ENCODE measurements at places on chromosomes 3 and 15. TPM values are rescaled to one million over a fixed set of nuclear protein-coding genes. Genes with fewer than 3 reads are reported as not detected.

DNA sequence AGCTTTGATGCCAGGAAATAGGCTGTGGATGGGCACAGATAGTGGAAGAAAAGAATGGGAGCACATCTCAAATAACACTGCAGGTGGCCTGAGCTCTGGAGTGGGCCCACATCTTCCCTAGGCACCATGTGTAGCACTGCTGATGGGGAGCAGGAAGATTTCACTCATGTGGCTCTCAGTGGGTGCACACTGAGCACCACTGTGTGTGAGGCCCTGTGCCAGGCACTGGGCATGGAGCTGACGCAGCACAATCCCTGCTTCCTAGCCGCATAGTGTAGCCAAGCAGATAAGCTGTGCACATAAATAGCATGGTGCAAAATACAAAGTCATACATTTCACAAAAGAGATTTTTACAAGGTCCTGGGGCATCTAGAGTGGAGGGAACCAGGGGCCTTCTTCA is 101.6 kb downstream of the MOBP start:
- H3K36me3 ChIP-seq: no peaks in the 10 kb centered on the region
- no peak overlapping the region for H3K27ac ChIP-seq
- no peak for DNase-seq
- H3K4me1 ChIP-seq: no peaks in the 10 kb centered on the region
- H3K27me3 ChIP-seq: no peaks in the 10 kb centered on the region
- no peak overlapping the region for H3K4me3 ChIP-seq

- H3K36me3 ChIP-seq: no peaks in the 10 kb centered on the region
- no peak for DNase-seq
- H3K4me3 ChIP-seq: no peak overlapping the region
- H3K4me1 ChIP-seq: no peaks in the 10 kb centered on the region
Measured at GRCh38 chr3:165254812-165255211, 58.6 kb upstream of the SLITRK3 start.

DNA sequence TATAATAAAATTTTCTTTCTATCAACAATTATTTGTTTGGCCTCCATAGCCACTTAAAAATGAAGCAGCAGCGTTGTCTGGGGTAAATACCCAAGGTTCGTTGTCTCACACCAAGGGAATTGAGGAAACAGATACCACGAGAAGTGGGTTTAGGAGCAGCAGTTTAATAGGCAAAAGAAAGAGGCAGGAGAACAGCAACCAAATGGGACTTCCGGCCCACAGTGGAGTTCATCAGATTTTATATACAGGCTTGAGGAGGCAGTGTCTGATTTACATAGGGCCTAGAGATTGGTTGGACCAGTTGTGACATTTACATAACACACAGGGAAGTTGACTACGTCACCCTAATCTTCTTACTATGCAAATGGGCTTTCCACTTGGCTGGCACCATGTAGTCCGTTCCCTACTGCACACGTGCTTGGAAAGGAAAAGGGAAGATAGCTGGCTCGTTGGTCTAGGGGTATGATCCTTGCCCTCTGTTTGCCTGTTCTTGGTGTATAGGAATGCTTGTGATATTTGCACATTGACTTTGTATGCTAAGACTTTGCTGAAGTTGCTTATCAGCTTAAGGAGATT is 61.5 kb upstream of the SETMAR start:
- no peak for DNase-seq
- no peak overlapping the region for H3K4me3 ChIP-seq
- H3K4me1 ChIP-seq: no peaks in the 10 kb centered on the region
- H3K27me3 ChIP-seq: no peaks in the 10 kb centered on the region
- no peaks in the 10 kb centered on the region for H3K36me3 ChIP-seq
- H3K27ac ChIP-seq: no peak overlapping the region

DNA sequence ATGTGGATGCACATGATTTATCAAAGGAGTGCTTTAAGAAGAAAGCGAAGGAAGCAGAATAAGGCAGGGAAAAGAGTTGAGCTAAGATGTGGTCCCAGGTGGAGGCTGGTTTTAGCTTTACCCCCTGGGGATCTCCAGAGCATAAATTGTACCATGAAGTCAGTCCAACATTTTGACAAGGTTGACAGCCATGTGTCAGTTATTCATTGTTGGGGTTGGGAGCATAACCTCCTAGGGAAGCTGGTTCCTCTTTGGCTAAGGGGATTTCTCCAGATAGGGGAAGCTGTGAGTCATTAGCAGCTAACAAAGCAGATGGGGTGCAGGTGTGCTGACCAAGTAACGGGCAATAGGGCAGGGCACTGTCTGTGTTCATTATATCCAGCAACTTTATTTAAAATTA is 123.7 kb upstream of the IGSF10 start:
- H3K4me1 ChIP-seq: no peaks in the 10 kb centered on the region
- H3K27me3 ChIP-seq: no peaks in the 10 kb centered on the region
- no peak overlapping the region for H3K4me3 ChIP-seq
- DNase-seq: no peak

DNA sequence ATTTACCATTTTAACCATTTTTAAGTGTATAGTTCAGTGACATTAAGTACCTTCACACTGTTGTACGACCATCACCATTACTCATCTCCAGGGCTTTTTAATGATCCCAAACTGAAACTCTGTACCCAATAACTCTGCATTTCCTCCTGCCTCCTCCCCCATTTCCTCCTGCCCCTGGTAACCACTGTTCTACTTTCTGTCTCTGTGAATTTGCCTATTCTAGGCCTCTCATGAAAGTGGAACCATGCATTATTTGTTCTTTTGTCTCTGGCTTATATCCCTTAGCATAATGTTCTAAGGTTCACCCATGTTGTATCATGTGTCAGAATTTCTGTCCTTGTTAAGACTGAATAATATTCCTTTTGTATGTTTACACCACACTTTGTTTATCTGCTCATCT is 154.2 kb downstream of the MECOM start:
- H3K4me1 ChIP-seq: peaks cover 5% of the 10 kb centered on the region
- no peak overlapping the region for H3K27ac ChIP-seq
- no peaks in the 10 kb centered on the region for H3K36me3 ChIP-seq
- no peaks in the 10 kb centered on the region for H3K27me3 ChIP-seq
- no peak overlapping the region for H3K4me3 ChIP-seq

- H3K4me3 ChIP-seq: no peak overlapping the region
- no peak overlapping the region for H3K27ac ChIP-seq
- H3K4me1 ChIP-seq: no peaks in the 10 kb centered on the region
Measured at GRCh38 chr15:69979262-69979661, 118.5 kb downstream of the TLE3 start.

DNA sequence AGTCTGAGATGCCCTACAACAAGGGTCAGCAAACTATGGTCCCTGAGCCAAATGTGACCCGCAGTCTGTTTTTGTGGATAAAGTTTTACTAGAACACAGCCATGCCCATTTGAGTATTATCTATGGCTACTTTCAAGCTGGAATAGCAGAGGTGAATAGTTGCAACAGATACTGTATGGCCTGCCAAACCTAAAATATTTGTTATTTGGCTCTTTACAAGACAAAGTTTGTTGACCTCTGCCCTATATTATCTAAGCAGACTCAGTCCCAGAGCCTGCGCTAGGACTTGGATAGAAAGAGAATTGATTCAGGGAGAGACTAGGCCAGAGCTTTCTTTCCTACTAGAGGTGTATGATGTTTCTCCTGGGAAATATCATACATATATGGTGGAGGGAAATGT is 81.7 kb upstream of the NMNAT3 start:
- no peak for DNase-seq
- H3K27ac ChIP-seq: no peak overlapping the region
- H3K4me1 ChIP-seq: no peaks in the 10 kb centered on the region
- H3K36me3 ChIP-seq: no peaks in the 10 kb centered on the region
- H3K4me3 ChIP-seq: no peak overlapping the region

DNA sequence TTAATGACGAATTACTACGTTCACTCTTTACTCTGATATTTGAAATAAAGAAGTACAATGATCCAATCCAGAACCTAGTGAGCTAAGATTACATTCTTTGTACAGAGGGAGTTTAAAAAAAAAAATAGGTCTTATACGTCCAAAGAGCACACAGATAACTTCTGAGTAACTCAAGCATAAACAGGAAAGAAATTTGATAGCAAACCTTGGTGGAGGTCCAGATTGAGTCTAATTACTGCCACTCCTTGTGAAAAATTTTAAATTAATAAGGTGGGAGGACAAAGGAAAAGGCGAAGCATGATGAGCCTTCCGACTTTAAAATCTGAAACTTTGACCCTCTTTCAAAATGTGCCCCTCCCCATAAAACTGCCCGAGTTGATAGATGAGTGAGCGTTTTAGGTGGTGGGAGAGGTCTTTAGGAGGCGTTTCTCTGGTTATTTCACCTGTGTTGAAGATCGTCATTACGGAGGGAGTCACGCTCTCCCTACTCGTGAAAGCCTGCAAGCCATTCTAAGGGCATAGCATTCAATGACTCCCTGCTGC is 127.0 kb upstream of the ROBO2 start:
- no peak overlapping the region for H3K27ac ChIP-seq
- H3K36me3 ChIP-seq: no peaks in the 10 kb centered on the region
- H3K4me1 ChIP-seq: no peaks in the 10 kb centered on the region
- no peak overlapping the region for H3K4me3 ChIP-seq
- DNase-seq: no peak
- no peaks in the 10 kb centered on the region for H3K27me3 ChIP-seq

GRCh38 chr3:157471064-157471463 is 32.2 kb downstream of the VEPH1 start:
- H3K36me3 ChIP-seq: no peaks in the 10 kb centered on the region
- no peaks in the 10 kb centered on the region for H3K4me1 ChIP-seq
- no peak for DNase-seq
- no peak overlapping the region for H3K4me3 ChIP-seq

DNA sequence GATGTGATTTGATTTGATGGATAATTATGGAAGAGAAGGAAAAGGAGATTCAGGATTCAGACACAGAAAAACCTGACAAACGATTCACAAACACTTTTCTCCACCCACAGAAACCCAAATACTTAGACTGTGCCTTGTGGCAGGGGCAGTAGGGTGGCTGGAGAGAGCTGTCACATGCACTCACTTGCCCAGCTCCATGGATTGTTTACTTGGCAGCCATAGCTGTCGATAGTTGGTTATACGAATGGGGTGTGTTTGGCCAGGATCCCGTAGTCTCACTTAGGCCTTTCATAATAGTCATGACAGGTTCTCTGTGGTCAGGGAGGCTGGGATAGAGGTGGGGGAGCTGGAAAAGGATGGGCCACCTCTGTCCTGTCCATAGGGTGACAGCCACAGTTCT is 76.9 kb downstream of the CACNA1D start:
- no peak for DNase-seq
- no peaks in the 10 kb centered on the region for H3K27me3 ChIP-seq
- no peak overlapping the region for H3K4me3 ChIP-seq
- H3K27ac ChIP-seq: no peak overlapping the region
- H3K36me3 ChIP-seq: no peaks in the 10 kb centered on the region

DNA sequence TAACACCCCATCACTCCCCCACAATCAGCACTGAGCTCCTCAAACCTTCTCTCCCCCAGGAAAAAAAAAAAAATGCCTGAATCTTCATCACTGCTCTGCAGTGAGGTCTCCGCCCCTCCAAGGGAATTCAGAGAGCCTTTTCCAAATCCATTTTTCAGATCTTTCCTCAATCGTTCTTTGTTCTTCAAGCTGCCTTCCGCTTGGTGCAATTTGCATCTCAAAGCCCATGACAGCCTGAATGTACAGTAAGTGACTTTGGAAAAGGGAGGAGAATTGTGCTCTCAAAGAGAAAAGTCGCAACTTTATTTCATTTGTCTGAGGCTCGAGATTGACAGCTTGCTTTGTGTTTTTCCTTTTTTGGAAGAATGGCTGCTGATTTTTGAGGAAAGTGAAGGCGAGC is 75.0 kb downstream of the CORO2B start:
- no peaks in the 10 kb centered on the region for H3K4me1 ChIP-seq
- H3K36me3 ChIP-seq: no peaks in the 10 kb centered on the region
- no peak overlapping the region for H3K27ac ChIP-seq
- no peak for DNase-seq
- no peak overlapping the region for H3K4me3 ChIP-seq

- no peak overlapping the region for H3K27ac ChIP-seq
- no peaks in the 10 kb centered on the region for H3K27me3 ChIP-seq
- no peaks in the 10 kb centered on the region for H3K36me3 ChIP-seq
- no peaks in the 10 kb centered on the region for H3K4me1 ChIP-seq
Measured at GRCh38 chr15:85890620-85890980, 95.9 kb upstream of the KLHL25 start.

- no peak overlapping the region for H3K27ac ChIP-seq
- no peaks in the 10 kb centered on the region for H3K36me3 ChIP-seq
- H3K4me3 ChIP-seq: no peak overlapping the region
- no peaks in the 10 kb centered on the region for H3K4me1 ChIP-seq
- H3K27me3 ChIP-seq: no peaks in the 10 kb centered on the region
Measured at GRCh38 chr3:146705225-146705624, 100.1 kb upstream of the PLSCR5 start.

DNA sequence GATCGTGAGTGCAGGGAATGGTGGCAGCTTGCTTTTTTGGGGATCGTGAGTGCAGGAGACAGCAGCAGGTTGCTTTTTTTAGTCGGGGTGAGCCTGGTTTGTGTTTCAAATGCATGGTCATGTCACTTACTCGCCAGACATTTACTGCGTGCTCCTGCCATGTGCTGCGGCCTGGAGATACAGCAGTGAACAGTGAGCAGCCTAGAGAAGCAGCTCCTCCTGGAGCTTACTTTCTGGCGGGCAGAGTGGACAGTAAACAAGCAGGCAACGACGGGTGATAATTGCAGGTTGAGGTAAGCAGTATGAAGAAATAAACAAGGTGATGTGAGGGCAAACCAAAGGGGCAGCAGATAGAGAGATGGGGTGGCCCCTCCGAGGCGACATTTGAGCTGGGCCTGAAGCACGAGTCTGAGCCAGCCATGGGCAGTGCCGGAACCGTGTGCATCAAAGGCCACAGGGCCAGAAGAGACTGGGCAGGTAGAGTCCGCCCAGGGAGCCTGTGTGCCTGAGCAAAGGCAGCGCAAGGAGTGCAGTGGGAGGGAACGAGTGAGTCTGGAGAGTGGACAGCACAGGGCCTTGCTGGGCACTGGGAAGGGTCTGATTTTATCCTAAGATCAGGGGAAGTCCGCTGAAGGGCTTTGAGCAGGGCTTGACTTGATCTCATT is 57.3 kb upstream of the RASA2 start:
- peaks cover 3% of the 10 kb centered on the region for H3K4me1 ChIP-seq
- no peaks in the 10 kb centered on the region for H3K27me3 ChIP-seq
- H3K4me3 ChIP-seq: no peak overlapping the region
- H3K36me3 ChIP-seq: peaks cover 1% of the 10 kb centered on the region

- H3K27ac ChIP-seq: peak overlapping the region; percentile 79
- peaks cover 7% of the 10 kb centered on the region for H3K4me1 ChIP-seq
- peaks cover 9% of the 10 kb centered on the region for H3K36me3 ChIP-seq
- peak; percentile 36 for DNase-seq
Measured at GRCh38 chr3:8560366-8561007, 58.9 kb downstream of the LMCD1 start.

Gene CD276
- 65.2 TPM for total RNA-seq

Gene SAMD7
- total RNA-seq: not detected

Gene ZNF660
- total RNA-seq: 8.1 TPM

Gene A4GNT
- total RNA-seq: not detected

Gene PRR20G
- not detected for total RNA-seq

Gene NDUFB5
- 52.6 TPM for total RNA-seq

Gene CLDN18
- total RNA-seq: not detected

Gene LARP6
- total RNA-seq: 49.7 TPM
